ENCODE measurements at places on chromosomes 7 and 10.

- no peak for DNase-seq
Observed at GRCh38 chr10:49000437-49001398, 61.1 kb upstream of the LRRC18 start.

GRCh38 chr10:8594176-8594575 lies 539.7 kb downstream of the GATA3 start:
- DNase-seq = no peak

- no peak for DNase-seq
Observed at GRCh38 chr7:102128303-102128702, 158.4 kb upstream of the SH2B2 start.

- DNase-seq = peak; percentile 94
Observed at GRCh38 chr10:90418869-90419652, 438.8 kb downstream of the HTR7 start.

- no peak for DNase-seq
Observed at GRCh38 chr10:89221919-89222318, 14.8 kb upstream of the CH25H start.

DNA sequence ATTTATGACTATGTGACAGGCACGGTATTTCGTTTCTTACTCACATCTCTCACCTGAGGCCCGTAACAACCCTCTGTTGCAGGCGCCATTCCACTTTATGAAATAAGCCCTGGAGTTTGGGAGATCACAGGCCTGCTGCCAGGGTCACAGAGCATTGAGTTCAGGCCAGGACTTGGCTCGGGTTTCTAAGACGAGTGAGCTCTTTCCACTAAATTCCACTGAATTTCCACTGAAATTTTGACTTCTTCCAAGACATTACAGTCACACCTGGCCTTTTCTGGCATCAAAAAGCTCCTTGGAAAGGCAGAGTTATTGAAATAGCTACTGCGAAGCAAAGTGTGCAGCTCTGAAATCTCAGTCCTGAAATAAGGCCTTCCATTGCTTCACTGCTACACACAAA lies 282.8 kb upstream of the MGMT start:
- no peak for DNase-seq

DNA sequence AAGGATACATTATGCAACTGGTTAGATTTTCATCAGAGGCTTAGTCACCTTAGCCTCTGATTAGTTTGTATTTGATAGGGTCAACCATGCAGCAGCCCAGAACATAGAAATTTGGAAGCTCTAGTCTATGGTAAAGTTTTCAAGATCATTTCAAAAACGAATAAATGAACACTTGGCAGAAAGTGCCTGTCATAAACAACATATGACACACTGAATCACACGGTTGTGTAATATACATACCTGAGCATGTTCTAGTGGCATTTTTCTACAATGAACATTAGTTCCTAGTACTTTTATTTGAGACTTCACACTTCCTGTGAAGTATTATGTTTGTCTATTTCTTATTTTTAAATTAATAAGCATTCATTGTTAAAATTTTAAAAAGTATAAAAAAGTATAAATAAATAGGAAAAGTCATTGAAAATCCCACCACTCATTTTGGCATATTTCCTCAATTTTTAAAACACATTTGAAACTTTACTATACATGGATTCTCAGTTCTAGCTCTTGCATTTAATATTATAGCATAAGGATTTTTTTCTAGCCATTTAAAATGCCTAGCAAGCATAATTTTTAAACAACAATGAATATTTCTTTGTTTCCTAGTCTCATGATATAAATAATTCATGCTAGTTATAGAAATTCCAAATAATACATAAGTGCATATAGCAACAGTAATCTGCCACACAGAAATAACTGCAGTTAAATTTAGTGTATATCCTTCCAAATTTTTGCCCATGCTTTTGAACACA lies 25.7 kb upstream of the PRPS1L1 start:
- DNase-seq = peak; percentile 4

DNA sequence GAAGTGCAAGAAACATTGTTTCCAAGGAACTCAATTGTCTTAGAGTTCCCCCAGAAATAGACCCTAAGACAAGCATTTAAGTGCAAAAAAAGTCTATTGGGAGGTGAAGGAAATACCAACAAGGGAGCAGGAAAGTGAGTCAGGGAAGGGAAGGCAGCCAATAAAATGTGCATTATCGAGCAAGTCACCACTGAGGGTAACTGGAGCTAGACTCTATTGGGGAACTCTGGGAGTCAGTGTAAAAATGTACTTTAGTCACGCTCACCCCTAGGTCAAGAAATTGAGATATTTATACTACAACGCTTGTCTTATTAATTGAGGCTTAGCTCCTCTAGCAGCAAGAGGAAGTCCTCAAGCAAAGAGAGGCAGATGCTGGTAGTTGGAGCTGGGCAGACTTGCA lies 137.7 kb downstream of the RTKN2 start:
- DNase-seq = peak; percentile 95

DNA sequence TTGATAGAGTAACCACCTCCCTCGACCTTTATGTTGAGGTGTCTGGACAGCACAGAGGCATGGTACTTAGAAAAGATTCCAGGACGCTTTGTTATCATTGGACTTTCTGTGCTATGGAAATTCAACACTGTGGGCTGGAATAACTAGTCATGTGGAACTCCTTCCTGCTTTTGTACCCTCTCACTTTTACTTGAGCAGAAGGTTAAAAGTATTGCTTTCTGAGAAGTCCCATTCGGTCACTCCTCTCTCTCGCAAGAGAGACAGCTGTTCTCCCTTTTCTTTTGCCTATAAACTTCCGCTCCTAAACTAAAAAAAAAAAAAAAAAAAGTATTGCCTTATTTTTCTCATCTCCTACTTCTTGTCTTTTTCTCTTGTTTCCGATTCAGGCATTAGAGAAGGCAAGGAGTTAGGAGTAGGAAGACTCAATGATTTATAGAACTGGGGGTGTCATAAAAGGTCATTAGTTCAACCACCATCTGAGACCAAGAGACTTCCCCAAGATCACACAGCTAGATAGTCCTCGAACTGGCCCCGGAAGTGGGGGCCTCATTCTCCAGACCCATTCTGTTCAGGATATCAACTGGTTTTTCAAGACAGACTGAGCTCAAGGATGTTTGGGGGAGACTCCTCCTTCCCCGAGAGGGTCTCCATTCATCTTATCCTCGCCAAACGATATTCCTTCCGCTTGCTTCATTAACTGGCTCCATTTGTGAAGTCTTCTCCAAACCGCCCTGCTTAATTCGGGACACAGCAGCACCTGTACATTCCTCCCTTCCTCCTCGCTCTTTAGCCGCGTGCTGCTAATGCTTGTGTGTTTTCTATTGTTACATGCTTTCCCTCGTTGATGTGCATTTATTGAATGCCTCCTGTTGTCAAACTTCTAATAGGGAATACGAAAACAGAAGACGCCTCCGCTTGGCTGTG lies 995 bp upstream of the INPP5F start:
- DNase-seq = peak; percentile 39

DNA sequence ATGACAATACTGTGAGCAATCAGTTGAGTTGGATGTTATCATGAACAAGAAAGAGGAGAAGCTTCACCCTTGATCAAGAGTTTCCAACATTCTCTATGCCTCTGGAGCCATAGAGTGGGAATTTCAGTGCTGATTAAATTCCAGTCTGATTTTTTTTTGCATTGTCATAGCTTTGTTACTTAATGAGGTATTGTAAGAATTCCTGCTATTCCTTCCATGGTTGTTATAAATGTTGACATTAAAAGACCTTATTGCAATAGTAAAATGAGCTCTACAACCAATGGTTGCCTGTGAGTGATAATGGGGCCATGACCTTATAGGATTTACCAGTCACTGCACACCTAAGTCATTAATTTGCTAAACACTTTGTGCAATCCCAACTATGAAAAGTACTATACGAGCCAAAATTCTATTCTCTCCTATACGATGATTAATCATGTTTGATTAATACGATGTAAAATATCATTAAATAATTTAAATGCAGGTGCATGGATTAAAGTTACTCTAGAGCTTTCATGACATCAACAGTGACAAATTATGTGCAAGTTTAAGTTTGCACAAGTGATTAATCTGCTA lies 353.2 kb upstream of the KLF6 start:
- DNase-seq = no peak

DNA sequence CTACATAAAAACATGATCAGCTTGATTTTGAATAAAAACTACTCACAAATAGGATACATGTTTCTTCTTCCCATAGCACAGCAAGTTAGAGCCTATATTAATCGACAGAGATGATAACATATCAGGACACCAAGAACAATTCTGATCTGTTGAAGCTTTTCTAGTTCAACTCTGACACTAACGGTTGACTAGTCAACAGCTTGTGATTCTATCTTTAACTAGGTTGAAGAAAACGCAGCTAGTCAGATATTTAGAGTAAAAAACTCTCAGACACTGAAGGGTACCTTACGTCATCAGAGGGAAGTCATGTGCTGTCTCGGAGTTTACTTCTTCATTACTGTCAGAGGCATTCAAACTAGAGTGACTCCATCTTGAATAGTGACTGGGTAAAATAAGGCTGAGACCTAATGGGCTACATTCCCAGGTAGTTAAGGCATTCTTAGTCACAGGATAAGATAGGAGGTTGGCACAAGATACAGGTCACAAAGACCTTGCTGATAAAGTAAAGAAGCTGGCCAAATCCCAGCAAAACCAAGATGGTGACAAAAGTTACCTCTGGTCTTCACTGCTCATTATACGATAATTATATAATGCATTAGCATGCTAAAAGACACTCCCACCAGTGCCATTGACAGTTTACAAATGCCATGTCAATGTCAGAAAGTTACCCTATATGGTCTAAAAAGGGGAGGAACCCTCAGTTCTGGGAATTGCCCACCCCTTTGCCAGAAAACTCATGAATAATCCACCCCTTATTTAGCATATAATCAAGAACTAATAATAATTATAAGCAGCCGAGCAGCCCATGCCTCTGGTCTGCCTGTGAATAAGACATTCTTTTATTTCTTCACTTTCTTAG lies 21.3 kb downstream of the CCDC71L start:
- DNase-seq = no peak

Data from ELR (cell line).